Activated T-helper 1 cell treated with anti-CD3 and anti-CD28 coated beads, Interleukin-2, amount 50 U/mL, for 16 hours (primary cell): ENCODE measurements at places on chromosomes 2 and 18.

GRCh38 chr18:48661421-48661820 lies 122.6 kb downstream of the CTIF start:
- no peak for DNase-seq

- no peak for DNase-seq
These were observed 615.8 kb upstream of the SYT4 start for GRCh38 chr18:43893001-43893637.

DNA sequence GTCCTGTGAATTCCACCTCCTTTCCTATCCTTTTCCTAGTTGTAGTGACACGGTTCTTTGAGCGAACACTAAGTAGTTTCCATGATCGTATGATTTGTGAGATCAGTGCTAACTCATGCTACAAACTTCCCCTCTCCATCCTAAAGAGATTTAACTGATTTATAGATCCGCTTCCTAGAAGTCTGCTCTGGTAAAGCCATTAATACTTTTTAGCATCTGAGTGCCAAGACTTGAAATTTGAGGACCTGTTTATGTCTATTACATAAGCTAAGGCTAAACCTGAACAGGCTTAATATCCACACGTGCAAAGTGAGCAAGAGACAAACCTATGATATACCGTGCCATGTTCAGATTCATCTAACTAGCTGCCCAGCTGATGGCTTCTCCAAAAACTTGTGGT lies 14.9 kb downstream of the PROKR1 start:
- DNase-seq: no peak

GRCh38 chr18:75290737-75291358 lies 80.3 kb downstream of the TSHZ1 start:
- no peak for DNase-seq

- no peak for DNase-seq
These were observed 227.3 kb upstream of the RAB12 start for GRCh38 chr18:8381821-8382459.

- no peak for DNase-seq
These were observed 35.8 kb downstream of the CASP10 start for GRCh38 chr2:201218780-201219179.

GRCh38 chr18:22344908-22345670 lies 72.6 kb downstream of the CTAGE1 start:
- DNase-seq: no peak

DNA sequence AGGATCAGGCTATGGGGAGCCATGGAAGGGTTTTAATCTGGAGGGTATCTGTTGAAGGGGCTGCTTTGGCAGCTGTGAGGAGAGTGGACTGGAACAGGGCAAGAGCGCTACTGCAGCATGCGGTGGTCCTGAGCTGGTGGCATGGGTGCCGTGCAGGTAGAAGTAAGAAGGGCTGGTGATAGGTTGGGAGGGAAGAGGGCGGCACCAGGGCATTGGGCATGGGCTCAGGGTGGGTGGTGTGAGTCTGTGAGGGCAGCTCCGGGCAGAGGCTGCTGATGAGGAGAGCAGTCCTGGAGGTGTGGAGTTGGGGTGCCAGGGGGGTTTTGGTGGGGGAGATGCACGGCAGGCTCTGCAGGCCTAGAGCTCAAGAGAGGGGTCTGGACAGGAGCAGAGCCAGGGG lies 2.1 kb downstream of the ACTG2 start:
- no peak for DNase-seq

GRCh38 chr18:53375621-53376020 lies 848.8 kb downstream of the MBD2 start:
- no peak for DNase-seq

- no peak for DNase-seq
These were observed 3.4 kb downstream of the NGEF start for GRCh38 chr2:233009661-233010060.

- DNase-seq: no peak
These were observed 60.8 kb downstream of the MFSD6 start for GRCh38 chr2:190468814-190469569.

GRCh38 chr2:201018636-201019035 lies 52.8 kb downstream of the HYCC2 start:
- DNase-seq: no peak

DNA sequence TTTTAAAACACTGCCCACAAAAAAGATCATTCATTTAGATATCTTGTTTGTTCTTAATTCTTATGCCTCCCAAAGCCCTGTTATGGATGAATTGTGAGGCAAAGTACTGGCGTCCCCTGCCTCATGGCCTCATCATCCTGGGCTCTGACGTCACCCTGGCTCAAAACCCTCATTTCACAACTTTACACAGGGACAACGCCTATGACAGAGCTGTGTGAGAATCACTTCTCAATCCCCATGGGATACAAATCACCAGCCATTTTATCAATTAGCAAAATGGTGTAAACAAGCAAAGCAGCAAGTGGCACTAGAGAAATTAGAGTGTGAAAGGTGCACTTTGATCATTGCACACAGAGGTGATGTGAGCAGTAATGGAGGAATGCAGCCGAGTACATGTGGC lies 16.6 kb downstream of the FHOD3 start:
- DNase-seq: no peak

DNA sequence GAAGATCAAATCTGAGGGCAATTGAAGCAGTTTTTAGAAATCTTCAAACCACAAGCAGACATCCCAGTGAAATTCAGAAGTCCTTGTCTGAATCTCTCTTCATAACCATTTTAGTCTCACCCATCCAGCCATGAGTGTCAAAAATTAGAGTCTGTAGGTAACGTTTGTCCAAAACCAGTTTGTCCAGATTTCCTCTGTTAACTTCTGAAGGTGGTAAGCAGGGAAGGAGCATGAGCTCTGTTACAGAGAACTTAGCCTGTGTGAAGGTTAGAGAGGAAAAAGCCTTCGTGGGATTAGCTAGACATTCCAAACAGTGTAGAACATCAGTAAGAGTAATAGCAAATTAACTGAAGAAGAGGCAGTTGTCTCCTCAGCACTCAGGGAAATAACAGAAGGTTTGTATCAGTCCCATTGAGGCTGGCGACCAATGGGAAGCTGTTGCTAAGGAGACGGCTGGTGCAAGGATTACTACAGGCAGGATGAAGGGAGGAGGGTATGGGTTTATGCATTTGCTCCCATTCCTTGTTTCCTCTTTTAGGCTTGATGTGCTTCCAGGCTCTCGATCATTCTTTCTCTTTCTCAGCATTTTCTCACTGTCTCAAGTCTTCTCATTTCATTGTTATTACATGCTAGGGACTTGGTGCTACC lies 8.7 kb upstream of the GPR155 start:
- no peak for DNase-seq

- peak; percentile 95 for DNase-seq
These were observed 704 bp upstream of the ODC1 start for GRCh38 chr2:10448576-10449485.

- DNase-seq: no peak
These were observed 1.9 kb downstream of the USP37 start for GRCh38 chr2:218566296-218566695.

GRCh38 chr18:12359515-12359927 lies 17.5 kb downstream of the AFG3L2 start:
- no peak for DNase-seq

- no peak for DNase-seq
These were observed 1.0 kb downstream of the PSTPIP2 start for GRCh38 chr18:46070815-46071652.

DNA sequence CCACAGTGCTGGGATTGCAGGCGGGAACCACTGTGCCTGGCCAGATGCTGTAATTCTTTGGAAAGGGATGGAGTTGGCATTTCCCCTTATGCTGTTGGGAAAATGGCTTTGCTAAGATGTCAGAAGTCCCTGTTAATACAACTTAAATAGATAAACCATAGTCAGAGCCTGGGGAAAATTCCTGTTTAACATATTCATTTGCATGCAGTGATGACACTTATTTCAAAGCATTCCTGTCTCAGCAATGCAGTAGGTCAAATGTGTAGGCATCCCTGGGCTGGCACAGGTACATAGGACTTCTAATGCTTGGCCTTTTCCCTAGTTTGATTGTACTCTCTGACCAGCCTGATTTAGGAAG lies 38.6 kb downstream of the RAMP1 start:
- no peak for DNase-seq

DNA sequence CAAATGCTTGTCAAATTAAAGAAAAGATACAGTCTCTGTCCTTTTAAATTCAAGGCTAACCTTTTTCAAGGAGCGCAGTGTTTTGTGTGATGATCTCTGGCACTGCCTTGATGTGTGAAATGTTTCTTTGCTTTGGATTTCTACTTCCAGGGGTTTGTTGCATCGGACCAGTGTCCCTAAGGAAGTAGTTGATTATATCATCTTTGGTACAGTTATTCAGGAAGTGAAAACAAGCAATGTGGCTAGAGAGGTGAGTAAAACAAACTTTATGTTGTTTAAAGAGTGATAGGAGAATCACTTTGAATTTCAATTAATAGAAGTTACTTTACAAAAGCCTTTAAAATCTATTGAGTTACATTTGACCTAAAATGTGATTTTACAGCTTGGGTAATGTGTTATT lies 28.8 kb downstream of the HADHB start:
- no peak for DNase-seq

DNA sequence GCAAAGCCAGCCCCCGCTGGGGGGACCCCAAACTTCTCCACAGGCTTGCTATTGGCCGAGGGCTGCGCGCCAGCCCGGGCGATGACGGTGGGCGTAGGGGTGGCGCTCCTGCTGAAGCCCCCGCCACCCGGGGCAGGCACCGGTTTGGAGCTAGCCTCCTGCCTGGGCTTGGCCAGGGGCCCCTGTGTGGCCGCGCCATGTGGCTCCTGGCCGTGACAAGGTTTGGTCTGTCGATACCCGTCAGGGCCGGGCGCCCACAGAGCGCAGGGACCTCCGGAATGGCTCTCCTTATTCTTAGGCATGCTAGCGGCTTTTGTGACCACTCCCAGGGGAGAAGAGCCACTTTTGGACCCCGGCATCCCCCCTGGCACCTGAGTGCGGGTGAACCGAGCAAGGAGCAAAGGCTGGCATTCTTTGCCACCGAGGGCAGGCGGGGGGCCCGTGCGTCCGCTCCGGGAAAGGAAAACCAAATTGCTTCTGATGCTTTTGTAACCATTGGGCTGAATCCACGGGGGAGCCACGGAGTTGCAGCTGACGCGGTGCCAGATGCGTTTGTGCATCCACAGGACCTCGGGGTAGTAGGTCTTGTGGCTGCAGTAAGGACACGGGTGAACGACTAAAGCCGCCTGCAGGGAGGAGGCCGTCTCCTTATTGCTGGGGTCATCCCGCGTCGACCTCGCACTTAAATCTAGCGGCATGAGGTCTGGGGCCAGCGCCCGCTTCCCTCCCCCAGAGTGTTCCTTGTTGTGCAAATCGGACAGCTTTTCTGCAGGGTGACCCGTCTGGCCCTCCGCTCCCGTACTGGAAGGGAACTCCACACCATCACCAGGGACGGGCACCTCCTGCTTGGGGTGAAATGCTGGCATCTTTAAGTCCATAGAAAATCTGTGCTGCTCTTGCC lies 115.6 kb downstream of the ZNF516 start:
- no peak for DNase-seq

GRCh38 chr18:24019641-24020331 lies 5.2 kb downstream of the TTC39C start:
- DNase-seq: peak; percentile 28

- no peak for DNase-seq
These were observed 237.4 kb upstream of the VRK2 start for GRCh38 chr2:57809230-57809629.

DNA sequence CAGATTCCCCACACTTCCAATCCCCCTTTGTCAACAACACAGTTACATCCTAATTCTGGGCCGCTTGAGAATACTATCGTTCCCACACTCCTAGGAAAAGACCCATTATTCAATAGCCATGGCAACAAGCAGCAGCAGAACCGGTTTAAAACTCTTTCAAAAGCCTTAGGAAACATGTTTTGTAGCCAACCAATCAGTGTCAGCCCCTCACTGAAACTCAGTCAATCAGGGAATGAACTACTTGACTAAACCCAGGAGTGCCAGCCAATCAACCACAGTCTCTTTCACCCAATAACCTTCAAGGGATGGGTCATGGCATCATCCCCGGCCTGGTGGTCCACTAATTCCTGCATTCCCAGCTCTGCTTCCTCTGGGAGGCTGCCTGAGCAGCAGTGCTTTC lies 204.8 kb upstream of the HS6ST1 start:
- DNase-seq: no peak

- DNase-seq: no peak
These were observed 64.1 kb downstream of the SIGLEC15 start for GRCh38 chr18:45889419-45890064.

DNA sequence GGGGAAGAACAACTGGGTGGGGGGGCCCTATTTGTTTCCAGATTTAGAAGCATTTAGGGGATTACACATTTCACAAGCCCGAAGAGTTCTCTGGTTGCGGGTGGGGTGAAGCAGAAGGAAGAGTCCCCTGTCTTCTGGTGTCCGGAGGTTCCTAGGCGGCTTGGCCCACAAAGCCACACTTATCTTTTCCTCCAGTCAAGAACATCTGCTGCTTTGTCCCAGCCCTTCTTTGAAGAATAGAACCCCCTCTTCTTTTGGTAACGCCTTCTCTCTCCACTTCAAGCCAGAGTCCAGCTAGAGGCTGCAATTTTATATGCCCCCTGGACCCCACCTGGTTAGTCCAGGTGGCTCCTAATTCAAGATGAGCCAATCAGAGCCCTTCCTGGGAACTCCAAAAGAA lies 15.8 kb downstream of the BOLA3 start:
- no peak for DNase-seq

GRCh38 chr2:60521626-60522025 lies 31.8 kb downstream of the BCL11A start:
- DNase-seq: no peak

- no peak for DNase-seq
These were observed 40.8 kb upstream of the CYP1B1 start for GRCh38 chr2:38116762-38117161.

GRCh38 chr2:127917916-127918315 lies 32.2 kb upstream of the AMMECR1L start:
- DNase-seq: no peak

GRCh38 chr18:3418083-3418482 lies 31.9 kb upstream of the TGIF1 start:
- DNase-seq: no peak

DNA sequence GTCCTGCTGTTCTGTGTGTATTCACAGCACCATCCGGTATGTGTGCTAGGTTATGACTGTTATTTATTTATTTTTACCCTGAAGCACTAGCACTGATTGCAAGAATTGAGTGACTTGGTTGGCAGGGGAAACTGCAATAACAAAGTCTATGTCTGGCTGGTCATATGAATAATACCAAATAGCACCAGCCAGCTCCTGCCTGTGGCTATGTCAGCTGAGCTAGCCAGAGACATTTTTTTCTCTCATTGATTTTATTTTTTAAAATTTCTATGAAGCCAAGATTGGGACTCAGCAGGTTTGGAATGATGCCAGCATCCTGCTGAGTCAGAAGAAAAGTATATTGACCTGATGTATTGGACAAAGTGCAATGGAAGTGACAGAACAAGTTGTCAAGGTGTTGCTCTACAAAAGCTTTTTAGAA lies 188.5 kb upstream of the CDH2 start:
- DNase-seq: no peak

DNA sequence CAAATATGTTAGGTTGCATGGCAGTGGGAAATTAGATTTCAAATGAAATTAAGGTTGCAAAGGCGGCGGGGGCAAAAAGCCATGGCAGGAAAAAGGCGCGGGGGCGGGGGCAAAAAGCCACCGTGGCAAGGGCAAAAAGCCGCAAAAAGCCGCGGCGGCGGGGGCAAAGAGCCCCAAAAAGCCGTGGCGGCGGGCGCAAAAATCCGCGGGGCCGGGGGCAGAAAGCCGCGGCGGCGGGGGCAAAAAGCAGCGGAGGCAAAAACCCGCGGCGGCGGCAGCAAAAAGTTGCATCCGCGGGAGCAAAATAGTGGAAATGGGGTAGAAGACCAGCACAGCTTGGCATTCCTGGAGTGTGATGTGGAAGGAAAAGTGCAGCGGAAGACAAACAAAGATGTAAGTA lies 417.1 kb downstream of the ANKRD30B start:
- DNase-seq: no peak
